NCI-H460 (cell line): ENCODE measurements at places on chromosomes 7 and 10.

GRCh38 chr10:127203067-127203466 lies 6.7 kb upstream of the INSYN2A start:
- DNase-seq, result no peak

- DNase-seq, result no peak
Observed at GRCh38 chr10:76667408-76668370, 969.9 kb downstream of the KCNMA1 start.

DNA sequence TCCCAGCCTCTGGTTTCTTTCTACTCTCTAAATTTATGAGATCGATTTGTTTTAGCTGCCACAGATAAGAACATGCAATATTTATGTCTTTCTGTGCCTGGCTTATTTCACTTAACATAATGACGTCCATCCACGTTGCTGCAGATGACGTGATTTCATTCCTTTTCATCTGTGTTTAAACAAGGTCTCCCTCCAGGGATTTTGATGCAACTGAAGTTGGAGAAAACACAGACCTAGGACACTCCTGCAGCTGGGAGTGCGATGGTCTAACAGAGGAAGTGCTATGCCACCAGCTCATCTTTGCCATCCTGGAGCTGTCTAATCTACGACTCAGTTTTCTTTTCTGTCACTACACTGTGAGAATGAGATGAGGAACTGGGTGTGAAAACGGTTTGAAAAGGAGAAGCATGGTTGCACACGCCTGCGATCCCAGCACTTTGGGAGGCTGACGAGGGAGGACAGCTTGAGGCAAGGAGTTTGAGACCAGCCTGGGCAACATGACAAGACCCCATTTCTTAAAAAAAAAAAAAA lies 1.5 kb upstream of the KCTD7 start:
- peak; percentile 86 for DNase-seq

GRCh38 chr7:86745013-86745745 lies 101.5 kb downstream of the GRM3 start:
- DNase-seq, result no peak

- no peak for DNase-seq
Observed at GRCh38 chr7:132337450-132338080, 238.7 kb downstream of the PLXNA4 start.

DNA sequence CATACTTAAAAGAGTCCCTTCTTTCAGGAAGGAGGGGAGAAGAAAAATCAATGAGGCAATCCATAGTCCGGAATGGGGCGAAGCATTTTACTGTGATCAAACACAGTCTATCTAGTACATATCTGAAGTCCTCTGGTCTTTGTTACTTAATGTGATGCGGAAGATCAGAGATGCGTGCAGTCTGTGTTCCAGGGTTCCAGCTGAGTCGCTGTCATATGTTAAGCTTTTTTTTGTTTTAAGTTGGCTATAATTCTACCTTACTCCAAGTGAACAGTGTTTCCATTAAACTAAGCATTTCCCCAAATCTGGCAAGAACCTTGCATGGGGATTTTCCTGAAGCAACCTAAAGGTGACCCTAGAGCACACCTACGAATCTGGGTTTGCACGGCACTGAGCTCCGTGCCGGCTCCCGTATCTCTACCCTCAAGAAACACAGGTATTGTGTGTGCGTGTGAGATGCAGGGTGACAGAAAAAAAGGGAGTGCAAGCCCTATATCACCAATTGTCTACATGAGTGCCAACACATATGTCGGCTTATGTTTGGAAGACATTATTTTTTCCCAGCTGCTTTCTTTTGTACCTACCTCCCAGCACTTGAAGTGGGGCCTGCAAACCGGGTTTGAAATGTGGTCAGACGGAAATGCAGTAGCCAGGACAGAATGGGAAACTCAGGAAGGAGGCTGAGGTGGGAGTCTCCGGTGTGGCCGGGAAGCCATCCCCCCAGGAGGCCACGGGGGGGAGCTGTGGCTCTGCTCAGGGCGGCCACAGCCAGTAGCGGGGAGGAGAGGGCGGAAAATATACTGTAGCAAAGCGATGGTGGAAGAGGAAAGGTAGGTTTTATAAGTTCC lies 435.8 kb upstream of the MGMT start:
- peak; percentile 25 for DNase-seq

GRCh38 chr7:132546366-132547127 lies 29.7 kb downstream of the PLXNA4 start:
- no peak for DNase-seq

DNA sequence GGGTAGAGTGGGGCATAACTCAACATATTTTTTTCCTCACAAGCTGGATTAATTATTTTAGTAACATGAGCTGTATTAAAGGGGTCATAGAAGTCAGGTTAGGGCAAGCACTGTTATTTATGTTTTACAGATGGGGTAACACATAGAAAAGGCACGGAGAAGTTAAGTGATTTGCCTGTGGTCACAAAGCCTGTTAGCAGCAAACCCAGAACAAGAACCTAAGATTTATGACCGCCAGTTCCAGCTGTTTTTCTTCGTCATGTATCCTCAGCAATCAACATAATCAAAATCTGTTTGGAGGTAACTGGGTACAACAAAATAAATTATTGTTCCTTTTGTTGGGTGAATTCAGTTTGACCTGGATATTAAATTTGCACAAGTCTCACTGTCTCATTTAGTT lies 57.2 kb upstream of the BET1 start:
- no peak for DNase-seq

DNA sequence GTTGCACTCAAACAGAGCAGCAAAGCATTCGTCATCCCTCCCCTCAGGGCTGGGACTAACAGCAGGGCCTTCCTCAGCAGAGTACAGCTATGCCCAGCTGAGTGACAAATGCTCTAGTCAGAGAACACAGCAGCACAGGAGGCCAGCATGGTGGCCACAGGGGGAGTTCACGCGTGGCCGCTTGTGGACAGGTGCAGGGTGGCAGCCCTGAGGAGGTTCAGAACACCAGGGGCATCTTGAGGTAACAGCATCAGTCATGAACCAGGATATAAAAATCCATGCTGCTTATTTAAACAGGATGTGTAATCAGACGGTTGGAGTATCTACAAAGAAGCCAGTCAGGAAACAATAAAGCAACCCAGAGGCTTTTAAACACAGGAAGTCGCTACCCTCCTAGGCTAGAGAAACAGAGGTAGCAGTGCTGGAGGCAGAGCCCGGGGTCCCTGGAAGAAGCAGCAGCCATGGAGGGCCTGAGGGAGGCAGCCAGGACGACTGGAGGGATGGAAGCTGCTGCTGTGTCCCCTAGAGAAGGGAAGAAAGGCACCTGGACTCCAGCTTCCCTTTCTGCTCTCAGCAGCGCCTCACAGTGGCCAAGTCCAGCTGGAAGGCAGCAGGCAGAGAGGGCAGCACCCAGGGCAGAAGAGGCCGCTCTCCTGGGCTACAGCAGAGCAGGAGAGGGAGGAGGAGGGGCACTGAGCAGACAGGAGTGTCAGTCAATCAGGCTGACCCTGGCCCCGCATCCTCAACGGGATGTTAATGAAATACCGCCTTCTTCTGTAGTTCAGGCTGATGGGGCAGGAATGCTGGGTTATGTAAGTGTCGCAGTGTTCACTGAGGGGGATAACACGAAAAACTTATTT lies 70.8 kb upstream of the UCN3 start:
- peak; percentile 37 for DNase-seq

DNA sequence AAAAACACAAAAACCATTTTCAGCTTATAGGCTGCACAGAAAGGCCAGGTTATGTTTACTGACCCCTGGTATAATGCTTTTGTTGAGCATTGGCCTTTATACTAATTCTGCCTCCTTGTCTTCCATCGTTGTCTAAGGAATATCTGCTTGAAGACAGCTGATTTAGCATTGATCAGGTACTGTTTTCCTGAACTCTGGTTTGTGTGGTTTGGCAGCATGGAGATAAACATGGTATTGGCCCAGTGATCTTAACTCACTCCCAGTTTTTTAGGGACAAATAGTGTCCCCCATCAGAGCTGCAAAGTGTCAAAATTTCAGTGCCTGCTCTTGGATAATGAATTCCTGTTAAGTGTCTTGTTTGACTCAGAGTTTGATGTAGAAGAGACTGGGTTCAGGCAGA lies 100.8 kb downstream of the SND1 start:
- no peak for DNase-seq

- peak; percentile 15 for DNase-seq
Observed at GRCh38 chr7:3089493-3089892, 45.8 kb upstream of the CARD11 start.
